ENCODE measurements at places on chromosomes 6 and 20.

DNA sequence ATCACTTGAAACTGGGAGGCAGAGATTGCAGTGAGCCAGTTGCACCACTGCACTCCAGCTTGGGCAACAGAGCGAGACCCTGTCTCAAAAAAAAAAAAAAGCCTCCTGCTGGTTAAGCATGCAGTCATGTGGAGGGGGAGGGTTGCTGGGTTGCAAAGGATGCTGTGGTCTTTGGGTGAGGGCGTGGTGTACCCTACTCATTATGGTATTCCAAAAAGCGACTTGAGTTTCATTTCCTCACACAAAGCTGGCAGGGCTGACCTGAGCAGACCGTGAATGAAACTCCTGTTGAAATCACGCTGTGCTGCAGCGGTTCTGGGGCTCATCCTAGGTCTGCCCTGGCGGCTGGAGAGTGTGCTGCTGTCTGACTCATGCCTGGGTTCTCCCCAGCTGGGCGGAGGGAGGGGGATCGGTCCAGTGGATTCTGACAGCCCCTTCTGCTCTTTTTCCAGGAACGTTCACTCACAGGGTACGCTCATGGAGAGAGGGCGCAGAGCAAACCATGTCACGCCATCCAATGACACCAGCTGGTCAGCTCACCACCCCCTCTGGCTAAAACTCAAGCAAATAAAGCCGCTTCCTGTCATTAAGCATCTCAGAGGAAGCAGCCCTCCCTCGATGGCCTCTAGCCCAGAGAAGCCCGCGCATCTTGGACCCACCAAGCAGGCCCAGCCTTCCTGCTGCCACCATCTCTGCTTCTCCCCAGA is 166.2 kb downstream of the SCML4 start:
- DNase-seq: peak; percentile 72

- DNase-seq: no peak
Measured at GRCh38 chr6:35262596-35262995, 3.1 kb downstream of the ZNF76 start.

DNA sequence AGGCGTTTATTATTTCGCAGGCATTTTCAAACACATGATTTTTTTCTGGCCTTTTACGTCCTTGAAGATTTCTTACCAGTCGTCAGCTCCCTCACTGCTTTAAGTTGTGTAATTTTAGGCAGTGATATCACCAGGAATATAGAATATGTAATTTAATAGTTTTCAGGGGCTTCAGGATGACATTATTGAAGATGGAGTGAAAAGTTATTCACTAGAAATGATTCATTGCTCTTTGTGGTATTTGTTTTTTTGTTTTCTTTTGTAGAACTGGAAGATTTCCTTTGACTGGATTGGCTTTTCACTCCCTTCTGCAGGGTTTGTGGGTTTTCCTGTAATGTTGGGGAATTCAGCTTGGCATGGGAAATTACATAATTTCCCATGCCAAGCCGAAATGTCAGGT is 2.0 kb downstream of the LRRC1 start:
- DNase-seq: no peak

GRCh38 chr6:105332576-105332975 is 70.3 kb downstream of the PREP start:
- DNase-seq: no peak

DNA sequence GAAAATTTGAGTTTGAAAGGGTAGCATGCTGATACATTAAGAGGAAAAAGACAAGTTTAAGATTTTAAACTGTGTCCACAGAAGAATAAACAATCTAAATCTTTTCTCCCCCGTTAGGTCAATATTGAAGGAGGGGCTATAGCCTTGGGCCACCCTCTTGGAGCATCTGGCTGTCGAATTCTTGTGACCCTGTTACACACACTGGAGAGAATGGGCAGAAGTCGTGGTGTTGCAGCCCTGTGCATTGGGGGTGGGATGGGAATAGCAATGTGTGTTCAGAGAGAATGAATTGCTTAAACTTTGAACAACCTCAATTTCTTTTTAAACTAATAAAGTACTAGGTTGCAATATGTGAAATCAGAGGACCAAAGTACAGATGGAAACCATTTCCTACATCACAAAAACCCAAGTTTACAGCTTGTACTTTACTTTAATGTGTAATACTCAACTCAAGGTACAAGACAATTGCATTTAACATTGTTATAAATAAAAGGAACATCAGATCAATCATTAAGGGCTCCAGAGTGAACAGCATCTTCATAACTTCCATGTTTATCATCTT is 10.8 kb downstream of the TCP1 start:
- DNase-seq: no peak

- no peak for DNase-seq
Measured at GRCh38 chr6:99350573-99350972, 1.1 kb upstream of the FAXC start.

GRCh38 chr6:123321020-123321419 is 315.7 kb downstream of the TRDN start:
- DNase-seq: no peak

GRCh38 chr6:35596448-35597442 is 84.0 kb upstream of the TULP1 start:
- DNase-seq: peak; percentile 74

- DNase-seq: no peak
Measured at GRCh38 chr6:169144356-169144755, 109.3 kb downstream of the THBS2 start.

DNA sequence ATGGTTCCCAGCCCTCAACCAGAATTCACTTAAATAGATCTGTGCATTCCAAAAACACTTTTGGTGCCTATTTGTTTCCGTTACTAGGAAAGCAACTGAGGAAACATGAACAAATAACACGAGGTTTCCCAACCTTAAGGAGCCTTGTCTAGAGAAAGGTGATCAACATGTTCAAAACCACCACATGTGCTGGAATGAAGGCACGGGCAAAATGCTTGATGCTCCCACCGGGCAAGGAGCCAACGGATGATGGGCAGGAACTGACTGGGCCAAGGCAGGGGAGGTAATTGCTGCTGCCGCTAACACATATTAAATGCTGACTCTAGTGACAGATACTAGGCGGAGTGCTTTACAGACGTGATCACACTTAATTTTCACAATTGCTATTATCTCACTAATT is 2.5 kb downstream of the MYLK4 start:
- DNase-seq: no peak

DNA sequence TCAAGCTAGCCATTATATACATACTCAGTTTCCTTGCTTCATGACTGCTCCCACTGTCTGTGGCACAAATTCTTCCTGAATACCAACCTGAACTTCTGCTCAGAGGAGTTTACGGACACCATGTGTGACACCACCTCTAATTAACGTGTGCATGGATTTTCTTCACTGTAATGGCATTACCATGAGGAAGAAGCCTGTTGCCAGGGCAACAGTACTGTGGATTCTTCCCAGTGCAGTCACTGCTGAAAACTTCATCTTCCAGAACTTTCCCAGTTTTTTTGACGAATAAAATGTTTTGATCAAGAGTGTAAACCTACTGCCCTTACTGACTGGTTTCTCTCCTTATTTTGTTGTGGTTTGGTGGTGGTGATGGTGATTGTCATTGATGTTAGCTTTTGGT is 444.3 kb upstream of the NRSN1 start:
- no peak for DNase-seq

DNA sequence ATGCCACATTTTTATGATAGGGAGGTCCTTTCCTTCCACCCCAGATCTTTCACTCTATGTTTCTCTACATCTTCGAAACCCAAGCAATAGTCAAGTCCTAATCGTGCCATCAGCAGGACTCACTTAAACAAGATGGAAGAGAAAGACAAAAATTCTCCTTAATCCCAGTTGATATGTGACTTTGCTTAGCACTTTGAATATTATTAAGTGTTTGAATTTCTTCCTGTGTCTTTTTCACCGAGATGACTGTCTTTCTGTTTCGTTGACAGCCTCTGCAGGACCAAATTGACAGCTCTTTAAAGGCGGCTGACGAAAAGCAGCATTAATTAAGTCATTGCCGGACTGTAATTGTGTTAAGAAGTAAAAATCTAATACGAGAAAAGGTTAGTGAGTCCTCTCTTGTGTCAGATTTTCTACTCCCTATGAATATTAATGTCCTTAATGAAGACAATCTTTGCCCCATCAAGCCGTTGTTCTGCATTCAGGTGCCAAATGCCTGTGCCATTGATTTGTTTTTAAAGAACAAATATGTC is 208.8 kb upstream of the TSHZ2 start:
- no peak for DNase-seq

DNA sequence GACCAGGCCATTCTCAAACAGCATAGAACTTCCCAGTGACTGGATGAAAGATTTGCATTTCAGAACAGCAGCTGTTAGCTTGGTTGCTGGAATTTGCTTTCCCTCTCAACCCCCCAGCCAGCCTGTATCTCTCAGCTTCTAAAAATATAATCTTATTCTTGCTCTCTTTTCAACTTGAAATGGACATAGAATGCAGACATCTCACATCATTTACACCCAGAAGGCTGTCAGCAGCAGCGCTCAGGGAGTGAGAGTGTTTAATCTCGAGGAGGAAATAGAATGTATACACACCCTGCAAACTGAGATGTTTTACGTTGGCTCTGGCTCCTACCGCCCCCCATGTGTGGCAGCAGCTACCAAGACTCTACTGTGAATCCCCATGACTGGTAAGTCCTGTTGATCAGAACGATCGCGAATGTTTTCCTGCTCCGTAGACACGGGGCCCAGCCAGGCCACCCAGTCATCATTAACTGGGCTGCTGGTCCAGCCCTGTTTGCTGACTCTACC is 163.4 kb upstream of the SLC24A3 start:
- DNase-seq: no peak

DNA sequence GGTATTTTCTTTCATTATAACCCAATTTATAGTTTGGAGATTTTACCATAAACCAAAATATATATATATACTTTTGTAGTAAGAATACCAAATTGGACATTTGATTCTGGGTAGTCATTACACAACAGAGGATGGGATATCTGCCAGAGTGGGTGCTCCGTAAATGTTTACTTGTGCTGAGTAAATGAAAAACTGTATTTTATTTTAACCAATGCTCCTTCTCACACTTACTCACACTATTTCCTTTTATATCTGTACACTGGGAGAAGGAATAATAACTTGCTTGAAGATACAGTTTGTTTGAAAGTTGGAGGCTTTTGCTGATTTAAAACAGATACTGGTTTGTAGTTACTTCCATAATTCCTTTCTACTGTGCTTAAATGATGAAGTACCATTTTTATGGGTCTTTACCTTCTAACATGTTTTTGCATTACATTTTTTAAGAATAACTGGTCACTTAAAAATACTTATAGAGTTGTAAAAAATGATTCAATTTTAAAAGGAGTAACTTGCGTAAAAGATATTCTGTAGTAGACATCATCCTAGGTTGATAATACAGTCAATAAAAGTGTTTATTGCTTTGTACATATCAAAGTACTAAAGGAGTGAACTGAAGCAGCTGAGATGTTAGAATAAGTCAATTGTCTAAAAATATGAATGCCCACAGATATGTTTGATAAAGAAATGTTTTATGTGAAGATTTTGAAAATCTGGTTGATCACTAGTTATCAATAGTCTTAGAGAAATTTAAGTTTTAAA is 411.7 kb downstream of the UTRN start:
- DNase-seq: no peak

DNA sequence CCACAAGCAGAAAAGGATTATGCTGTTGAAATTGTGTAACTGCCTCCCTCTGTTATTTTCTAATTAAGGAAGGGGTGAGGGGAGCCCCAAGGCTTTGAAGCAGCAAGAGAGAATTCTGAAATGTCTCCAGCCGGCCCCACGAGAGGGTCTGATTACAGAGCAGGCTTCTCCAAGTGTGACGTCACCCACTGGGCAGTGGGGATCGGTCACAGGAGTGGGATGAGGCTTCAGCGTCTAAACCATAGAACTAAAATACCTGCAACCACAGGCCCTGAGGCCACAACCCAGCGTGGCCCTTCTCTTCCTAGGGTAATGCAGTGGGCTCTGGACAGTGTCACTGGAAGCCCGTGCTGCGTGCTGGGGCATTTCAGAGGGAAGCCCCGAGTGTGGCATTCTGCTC is 38.6 kb upstream of the APCDD1L start:
- DNase-seq: no peak

DNA sequence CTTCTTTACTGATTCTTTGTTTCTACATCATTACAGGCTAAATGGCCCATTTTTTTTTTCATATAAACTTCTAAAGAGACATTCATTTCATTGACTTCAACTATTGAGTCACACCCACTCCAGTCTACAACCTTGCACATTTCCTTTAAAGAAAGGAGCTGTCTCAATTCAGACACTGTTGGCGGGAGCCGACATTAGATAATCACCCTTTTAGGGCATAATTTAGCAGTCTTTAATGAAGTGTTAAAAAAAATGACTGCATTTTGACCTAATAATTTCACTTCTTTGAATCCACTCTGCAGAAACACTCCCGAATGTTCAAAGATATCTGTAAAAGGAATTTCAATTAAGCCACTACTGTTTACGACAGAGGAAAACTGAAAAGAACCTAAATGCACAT is 1.5 kb downstream of the EPM2A start:
- no peak for DNase-seq

DNA sequence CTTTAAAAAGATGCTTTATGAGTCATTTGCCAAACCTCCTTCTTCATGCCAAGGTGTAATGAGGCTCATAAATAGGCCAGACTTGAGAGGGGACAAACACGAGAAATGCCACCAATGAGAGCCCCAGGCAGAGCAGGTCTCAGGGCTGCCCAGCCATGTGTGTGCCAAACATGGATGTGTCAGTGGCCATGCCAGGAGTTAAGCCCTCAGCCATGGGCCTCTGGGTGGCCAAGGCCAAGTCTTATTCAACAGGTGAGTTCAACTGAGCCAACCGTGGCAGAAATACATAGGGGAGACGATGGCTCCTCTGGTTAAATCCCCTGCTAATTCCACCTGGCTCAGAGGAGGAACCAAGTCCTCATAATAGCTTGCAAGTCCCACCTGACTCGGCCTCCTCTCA is 358.8 kb downstream of the PREX1 start:
- no peak for DNase-seq

DNA sequence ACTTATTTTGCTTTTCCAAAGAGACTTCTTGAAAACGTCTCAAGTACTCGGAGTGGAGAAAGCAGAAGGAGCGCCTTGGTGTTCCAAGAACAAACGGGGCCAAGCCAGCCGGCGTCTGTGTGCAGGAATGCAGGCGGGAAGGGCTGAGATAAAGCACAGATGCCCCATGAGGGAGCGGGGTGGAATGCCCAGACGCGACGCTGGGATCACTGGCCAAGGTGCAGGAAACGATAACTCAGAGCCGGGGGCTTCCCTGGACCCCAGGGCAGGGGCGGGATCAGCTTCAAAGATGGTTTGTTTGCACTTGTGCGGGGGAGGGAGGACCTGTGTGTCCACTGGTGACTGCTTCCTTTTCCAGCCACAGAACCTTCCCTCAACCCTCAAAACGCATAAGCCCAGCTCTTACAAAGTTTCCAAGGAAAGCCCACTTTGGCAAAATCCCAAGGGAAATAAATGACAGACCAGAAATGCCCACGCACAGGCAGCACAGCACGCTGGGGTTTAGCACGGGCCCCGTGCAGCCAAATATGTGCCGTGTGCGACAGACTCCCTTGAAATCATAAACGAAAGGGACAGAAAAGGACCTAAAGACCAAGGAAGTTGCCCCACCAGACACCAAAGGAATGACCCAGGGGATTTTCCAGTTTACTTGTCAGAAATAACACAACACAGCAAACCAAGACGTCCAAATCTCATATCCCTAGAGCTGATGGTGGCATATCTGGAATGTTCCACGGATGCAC is 113.9 kb downstream of the NFATC2 start:
- no peak for DNase-seq

GRCh38 chr6:51617751-51618150 is 469.7 kb downstream of the PKHD1 start:
- DNase-seq: no peak

- DNase-seq: no peak
Measured at GRCh38 chr6:45665859-45666258, 288.1 kb upstream of the SUPT3H start.

- DNase-seq: no peak
Measured at GRCh38 chr6:11542863-11543262, 5.3 kb downstream of the TMEM170B start.

GRCh38 chr20:23081263-23081819 is 4.8 kb downstream of the CD93 start:
- DNase-seq: no peak

Data from HTR-8/SVneo (cell line).